ENCODE measurements at places on chromosomes 6 and 20.

DNA sequence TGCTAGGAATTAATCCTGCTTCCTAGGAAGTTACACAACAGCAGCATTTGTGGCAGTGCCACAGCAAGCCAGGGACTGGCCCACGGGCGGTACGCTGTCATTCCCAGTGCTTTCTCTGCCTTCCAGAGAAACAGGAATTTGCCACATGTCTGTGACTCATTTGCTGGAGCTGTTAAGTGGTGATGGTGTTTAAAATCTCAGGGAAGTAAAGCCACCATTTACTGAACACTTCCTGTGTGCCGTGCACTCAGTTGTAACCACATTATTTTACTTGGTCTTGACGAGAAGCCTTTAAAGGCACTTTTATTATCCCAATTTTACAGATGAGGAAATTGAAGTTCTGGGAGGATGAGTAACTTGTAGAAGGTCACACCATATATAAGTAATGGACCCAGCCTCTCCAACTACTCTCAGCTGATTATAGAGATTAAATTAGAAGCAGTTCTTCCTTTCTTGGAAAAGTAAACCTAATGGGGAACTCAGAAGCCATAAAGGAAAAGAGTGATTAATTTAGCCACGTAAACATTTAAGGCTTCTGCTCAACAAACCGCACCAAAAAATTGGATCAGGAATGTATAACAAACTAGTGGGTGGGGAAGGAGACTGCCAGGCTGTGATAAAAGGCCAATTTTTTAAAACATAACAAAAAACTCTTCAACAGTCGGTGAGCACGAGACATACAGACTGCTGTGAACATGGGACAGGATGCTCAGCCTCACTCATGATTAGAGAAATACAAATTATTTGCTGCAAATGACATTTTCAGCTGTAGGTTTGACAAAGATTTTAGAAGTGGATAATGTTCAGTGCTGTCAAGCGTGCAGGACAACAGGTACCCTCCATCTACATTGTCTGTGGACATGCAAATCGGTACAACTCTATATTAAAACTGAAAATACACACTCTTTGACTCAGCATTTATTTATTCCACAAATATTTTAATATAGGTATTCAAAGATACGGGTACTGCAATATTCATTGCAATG lies 311.2 kb downstream of the NRN1 start:
- DNase-seq, result no peak

- DNase-seq, result no peak
Observed at GRCh38 chr6:105364243-105364642, 38.6 kb downstream of the PREP start.

GRCh38 chr6:136599329-136600011 lies 49.2 kb upstream of the MAP7 start:
- no peak for DNase-seq

DNA sequence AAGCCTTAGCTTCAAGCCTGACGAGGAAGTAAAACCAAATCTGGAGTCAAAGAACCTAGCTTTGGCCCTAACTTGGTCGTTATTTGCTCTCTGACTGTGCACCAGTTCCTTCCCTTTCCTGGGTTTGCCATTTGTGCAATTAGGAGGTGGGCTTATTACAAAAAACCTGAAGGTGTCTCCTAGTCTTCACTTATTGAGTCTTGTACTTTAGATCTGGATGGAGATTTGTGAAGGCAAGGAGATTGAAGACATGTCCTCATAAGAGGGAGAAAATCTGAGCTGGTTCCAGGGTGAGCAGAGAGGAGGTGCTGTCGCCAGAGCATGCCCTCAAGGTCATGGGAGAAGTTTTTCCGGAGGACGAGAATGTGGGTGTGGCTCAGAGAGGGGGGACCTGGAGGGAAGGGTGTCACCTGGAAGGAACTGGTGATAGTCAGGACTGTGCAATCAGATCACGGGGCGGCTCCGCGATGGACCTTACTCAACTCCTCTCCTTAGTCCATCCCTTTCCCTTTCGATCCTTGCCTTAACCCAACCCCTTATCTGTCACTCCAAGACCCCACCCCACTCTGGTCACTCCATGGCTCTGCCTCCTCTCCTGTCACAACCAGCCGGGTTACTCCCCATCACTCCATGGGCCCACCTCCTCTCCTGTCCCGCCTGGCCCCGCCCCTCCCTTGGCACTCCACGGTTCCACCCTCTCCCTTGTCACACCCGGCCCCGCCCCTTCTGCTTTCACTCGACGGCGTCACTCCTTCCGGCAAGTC lies 588 bp upstream of the ACSS2 start:
- no peak for DNase-seq

DNA sequence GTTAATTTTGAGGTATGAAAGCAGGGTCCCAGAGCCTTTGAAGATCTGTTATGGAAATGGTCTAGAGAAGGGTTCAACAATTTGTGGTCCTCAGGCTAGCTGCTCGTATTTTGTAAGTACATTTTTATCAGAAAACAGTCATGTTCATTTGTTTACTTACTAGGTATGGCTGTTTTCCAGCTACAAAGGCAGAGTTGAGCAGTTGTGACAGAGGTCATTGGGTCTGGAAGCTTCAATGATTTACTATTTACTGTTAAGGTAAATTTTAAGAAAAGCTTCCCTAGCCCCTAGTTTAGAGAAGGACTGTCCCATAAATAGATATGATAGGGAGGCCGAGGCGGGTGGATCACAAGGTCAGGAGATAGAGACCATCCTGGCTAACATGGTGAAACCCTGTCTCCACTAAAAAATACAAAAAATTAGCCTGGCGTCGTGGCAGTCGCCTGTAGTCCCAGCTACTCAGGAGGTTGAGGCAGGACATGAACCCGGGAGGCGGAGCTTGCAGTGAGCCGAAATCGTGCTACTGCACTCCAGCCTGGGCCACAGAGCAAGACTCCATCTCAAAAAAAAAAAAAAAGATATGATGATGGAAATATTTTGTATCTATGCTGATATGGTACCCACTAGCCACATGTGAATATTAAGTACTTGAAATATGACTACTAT lies 538.4 kb upstream of the CITED2 start:
- DNase-seq, result no peak

- no peak for DNase-seq
Observed at GRCh38 chr20:49862607-49863200, 50.1 kb downstream of the SLC9A8 start.

All from stimulated activated CD8-positive, alpha-beta memory T cell treated with anti-CD3 and anti-CD28 coated beads, Interleukin-7, amount 100 ng/mL, for 4 hours (primary cell).